ENCODE measurements at places on chromosomes 1 and 21.

- DNase-seq: no peak
Measured at GRCh38 chr1:21550097-21550496, 40.9 kb downstream of the ALPL start.

GRCh38 chr1:232968965-232969364 lies 18.6 kb downstream of the NTPCR start:
- no peak for DNase-seq

DNA sequence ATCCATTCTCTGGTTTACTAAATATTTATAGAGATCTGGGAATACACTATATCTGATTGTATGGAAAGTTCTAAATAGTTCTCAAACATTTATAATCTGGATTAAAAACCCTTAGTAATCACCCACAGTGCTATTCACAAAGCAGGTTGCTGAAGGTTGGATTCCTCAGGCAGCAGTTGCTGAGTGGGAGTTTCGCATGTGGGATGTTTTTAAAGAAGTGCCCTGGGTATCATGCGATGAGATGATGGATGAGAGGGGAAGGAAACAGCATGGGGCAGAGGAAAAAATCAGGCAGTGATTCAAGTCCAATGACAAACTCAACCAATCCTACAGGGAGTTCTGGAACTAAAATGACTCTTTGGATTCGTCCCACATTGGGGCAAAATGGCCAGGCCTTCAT lies 85.3 kb upstream of the GALNT2 start:
- DNase-seq: no peak

- DNase-seq: no peak
Measured at GRCh38 chr1:245393694-245394093, 238.9 kb downstream of the KIF26B start.

DNA sequence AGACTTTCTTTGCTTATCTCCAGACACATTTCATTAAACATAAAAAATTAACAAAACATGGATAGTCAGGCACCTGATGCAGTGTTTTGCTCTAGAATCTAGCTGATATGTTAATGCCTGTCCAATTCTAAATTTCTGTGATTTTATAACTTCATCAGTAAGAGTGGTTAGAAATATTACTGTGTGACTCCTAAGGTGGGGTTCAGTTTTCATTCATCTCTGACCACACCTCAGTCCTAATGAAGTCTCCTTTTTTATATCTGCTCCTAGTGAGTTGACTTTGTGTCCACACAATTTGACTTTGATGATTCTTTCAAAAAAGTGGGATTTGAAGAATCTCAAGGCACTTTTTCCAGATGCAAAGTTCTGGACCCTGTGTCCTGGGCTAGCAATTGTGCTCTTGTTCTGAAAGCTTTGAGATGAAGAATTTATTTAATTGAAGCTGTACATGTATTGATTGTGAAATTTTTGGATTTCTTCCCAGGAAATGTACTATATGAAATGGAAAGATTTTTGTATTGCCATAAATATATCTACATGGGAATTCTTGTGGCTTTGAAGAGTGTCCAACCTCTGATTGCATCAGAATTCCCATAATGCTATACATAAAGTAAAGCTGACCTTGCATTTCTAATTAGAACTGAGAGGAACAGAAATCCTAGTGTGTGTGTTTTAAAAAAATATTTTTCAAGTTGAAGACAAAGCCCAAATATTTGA lies 111.2 kb downstream of the GIPC2 start:
- DNase-seq: no peak

- no peak for DNase-seq
Measured at GRCh38 chr1:107871687-107872395, 93.1 kb downstream of the VAV3 start.

- DNase-seq: no peak
Measured at GRCh38 chr1:225886159-225887029, 2.6 kb downstream of the LEFTY1 start.

DNA sequence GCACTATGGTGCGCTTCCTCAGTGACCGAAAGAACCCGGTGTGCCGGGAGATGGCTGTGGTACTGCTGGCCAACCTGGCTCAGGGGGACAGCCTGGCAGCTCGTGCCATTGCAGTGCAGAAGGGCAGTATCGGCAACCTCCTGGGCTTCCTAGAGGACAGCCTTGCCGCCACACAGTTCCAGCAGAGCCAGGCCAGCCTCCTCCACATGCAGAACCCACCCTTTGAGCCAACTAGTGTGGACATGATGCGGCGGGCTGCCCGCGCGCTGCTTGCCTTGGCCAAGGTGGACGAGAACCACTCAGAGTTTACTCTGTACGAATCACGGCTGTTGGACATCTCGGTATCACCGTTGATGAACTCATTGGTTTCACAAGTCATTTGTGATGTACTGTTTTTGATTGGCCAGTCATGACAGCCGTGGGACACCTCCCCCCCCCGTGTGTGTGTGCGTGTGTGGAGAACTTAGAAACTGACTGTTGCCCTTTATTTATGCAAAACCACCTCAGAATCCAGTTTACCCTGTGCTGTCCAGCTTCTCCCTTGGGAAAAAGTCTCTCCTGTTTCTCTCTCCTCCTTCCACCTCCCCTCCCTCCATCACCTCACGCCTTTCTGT lies 7.3 kb upstream of the PIGV start:
- DNase-seq: no peak

DNA sequence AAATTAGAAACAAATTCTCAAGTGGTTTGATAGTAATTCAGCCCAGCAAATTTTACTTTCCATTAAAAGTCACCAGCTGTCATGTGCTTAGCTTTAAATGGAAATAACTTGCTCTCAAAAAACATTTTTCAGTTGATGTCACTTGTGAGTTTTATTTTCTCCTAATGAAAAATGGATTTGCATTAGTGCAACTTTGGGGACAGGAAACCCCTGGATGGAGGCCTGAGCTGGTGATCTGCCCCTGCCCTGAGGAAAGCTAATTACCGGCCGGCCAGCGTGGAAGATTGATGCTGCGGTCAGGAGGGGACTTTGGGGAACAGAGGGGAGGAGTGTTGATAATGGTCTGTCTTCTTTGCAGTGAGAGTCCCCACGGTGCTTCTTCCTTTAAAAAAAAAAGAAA lies 66.8 kb upstream of the ANGPTL1 start:
- no peak for DNase-seq

DNA sequence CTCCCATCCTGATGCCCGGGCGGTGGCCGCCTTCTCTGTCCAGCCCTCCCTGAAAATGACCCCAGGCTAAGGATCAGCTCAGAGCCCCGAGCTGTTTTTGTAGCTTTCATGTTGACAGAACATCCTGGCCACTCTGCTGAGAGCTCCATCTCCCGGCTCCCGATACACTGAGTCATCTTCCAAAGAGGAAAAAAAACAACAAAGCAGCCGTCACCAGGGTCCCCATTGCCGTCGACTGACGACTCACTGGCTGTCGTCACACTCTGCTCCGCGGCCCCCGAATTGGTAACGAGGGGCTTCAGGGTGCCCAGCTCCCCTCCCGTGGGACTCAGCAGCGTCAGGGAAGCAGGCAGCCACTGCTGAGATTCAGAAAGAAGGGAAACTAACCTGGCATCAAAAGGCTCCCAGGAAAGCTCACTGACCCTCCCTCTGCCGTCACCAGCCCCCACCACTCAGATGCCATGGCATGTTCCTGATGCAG lies 67.2 kb downstream of the CD46 start:
- DNase-seq: no peak

DNA sequence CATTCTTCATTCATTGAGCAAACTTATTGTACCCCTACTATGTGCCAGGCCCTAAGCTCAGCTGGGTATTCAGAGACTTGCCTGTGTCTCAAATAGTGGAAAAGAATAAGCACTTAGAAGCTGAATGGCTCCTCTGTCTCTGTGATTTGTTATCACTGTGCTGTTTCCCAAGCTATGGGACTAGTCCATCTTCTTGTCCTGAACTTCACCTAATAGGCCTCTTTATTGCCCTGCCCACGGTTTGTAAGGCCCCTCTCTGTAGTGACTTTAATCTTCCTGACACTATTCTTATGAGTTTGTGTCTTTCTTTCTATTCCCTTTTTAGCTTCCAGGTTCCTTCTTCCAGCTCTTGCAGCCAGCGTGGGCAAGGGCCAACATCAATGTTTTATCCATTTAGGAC lies 85.4 kb upstream of the LPGAT1 start:
- no peak for DNase-seq

DNA sequence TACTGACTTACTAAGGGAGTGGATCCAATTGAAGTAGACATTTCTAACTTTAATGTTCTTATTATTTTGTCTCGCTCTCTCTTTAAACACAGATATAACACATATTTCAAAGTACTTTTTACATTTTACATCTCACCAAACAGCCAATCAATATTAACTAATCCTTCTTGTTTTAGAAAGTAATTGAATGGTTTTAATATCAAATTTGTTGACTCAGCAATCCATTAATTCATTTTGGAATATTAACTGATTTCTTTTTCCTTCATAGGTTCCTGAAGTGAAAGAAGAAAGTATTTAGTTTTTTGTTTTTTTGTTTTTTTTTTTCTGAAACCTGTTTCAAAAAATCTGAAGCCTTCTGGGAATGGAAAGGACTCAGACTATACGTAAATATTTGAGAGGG lies 62.3 kb upstream of the DPYD start:
- no peak for DNase-seq

GRCh38 chr1:218332416-218332815 lies 12.7 kb upstream of the TGFB2 start:
- no peak for DNase-seq

DNA sequence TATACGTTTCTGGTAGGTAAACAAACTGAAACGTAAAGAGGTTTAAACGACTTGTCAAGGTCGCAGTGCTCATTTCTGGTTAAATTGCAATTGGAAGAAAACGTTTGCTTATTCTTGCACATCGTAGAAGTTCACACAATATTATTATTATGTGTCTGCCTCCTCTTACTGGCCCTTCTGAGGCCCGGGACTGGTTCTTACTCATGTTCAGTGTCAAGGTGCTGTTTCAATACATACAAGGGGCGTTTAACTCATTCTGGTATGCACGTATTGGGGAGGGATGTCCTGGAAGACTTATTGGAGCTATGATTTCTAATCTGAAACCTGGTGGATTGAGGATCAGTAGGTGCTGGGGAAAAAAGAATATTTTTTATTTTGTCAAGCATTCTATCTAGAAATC lies 932 bp downstream of the RPF1 start:
- no peak for DNase-seq

DNA sequence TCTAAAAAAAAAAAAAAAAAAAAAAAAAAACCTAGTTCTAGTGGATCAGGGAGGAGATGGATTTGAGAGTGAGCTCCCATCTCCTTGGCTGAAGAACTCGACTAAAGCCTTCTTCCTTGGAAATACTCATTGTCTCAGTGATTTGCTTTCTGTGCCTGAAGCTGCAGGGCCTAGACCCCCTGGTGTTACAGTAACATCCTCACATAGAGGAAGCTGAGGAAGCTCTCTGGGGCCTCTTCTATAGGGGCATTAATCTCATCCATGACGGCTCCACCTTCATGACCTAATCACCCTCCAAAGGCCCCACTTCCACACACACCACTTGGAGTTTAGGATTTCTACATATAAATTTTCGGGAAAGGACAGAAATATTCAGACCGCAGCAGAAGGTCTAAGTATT lies 95.9 kb upstream of the ETS2 start:
- no peak for DNase-seq

- DNase-seq: no peak
Measured at GRCh38 chr1:209648931-209649776, 3.1 kb downstream of the LAMB3 start.

- no peak for DNase-seq
Measured at GRCh38 chr21:37593015-37593414, 226.4 kb downstream of the DYRK1A start.

- DNase-seq: no peak
Measured at GRCh38 chr1:171611306-171611705, 10.7 kb upstream of the MYOCOS start.

DNA sequence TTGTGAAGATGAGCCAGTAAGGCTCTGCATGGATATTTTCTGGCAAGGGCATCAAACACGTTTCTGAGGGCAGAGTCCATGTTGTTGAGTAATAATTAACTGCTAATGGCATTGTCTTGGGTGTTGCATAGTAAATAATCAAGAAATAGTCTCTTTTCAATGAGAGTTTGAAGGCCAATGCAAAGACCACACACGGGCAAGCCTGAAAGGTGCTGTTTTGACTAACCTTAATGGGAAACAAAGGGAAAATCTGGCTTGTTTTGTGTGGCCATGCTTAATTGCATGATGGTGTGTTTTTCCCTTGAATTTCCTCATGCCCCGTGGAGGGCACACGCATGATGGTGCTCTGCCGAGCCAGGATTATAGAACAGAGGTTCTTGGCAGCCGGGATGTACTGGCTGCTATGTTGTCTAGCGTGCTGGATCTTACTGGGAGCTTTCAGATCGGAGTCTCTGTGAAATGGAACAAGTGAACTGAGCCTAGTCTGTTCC lies 127.6 kb downstream of the NOS1AP start:
- no peak for DNase-seq

- DNase-seq: no peak
Measured at GRCh38 chr1:22761821-22762220, 51.2 kb downstream of the EPHB2 start.

DNA sequence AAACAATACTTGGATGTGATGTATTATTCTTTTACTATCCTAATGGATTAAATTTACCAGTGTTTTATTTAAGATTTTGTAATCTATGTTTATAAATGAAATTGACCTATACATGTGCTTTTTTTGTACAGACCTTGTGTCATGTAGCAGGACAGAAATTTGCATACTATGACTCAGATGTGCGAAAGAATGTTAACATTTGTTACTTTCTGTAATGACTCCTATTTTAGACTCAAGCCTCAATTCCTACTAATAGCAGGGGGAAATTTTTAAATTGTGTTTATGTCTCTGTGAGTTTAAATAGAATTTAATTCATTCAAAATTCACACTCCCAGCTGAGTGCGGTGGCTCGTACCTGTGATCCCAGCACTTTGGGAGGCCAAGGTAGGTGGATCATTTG lies 21.8 kb upstream of the RIMKLA start:
- DNase-seq: no peak

DNA sequence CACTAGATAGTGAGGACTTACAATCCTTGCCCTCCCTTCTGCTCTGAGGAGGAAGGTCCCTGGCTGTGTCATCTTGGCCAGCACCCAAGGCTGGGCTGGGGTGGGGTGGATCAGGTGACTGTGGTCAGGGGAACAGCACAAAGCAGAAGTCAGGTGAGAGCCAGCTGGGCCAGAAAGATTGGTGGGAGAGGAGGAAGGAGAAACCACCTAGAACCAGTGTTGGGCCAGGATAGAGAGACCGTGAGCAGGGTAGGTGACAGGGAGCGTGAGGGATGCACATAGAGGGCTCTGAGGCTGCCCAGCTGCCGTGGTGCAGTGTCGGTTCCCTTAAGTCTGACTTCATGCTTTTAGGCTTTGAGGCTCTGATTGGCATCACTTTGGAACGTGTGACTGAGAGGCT lies 22.7 kb downstream of the NCF2 start:
- no peak for DNase-seq

DNA sequence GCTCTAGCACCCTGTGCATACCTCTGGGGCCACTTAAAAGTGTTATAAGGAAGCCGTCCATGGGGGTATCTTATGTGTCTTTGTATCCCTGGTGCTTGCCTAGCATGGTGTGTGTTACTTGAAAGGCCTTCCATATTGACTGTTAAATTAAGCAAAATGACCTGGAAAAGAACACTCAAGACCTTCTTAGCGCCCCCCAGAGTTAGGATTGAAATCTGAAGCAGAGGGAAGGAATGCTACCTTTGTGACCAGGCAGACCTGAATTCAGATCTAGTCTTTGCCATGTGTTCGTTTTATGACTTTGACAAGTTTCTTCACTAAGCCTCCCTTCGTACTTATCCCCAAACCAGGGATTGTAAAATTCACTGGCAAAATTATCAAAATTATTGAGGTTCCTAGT lies 59.9 kb downstream of the SLC22A15 start:
- no peak for DNase-seq

- no peak for DNase-seq
Measured at GRCh38 chr1:33221385-33221758, 34.9 kb upstream of the ZNF362 start.

All from omental fat pad (tissue), 4 donors.